ENCODE measurements at places on chromosomes 7 and 10.
A peak's percentile ranks its signal among the peaks of the same experiment; 100 is the strongest.

- DNase-seq = no peak
Measured at GRCh38 chr10:115043719-115044118, 49.4 kb upstream of the ATRNL1 start.

GRCh38 chr10:74977072-74977471 is 134.4 kb upstream of the SAMD8 start:
- no peak for DNase-seq

DNA sequence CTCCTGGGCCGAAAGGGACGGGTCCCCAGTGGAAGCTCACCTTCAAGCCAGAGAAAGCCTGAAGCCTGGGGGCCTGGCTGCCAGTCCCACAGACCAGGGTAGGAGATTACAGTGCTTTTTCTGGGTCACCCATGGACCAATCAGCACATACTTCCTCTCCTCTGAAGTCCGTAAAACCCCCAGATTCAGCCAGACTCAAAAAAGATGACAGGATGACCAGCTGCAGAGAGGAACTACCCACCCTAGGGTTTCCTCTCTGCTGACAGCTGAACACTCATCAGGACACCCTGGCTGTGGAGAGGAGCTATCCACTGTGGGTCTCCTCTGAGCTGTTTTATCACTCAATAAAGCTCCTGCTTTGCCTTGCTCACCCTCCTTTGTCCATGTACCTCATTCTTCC is 78.0 kb downstream of the SAMD9 start:
- DNase-seq = no peak

GRCh38 chr7:108094933-108095710 is 35.0 kb downstream of the LAMB4 start:
- no peak for DNase-seq

GRCh38 chr10:114662646-114663217 is 4.7 kb upstream of the ABLIM1 start:
- no peak for DNase-seq

GRCh38 chr7:37942934-37943610 is 22.6 kb downstream of the EPDR1 start:
- DNase-seq = no peak

GRCh38 chr7:12879139-12879538 is 191.7 kb downstream of the ARL4A start:
- DNase-seq = no peak

- DNase-seq = no peak
Measured at GRCh38 chr7:113209449-113210203, 91.3 kb upstream of the SMIM30 start.

DNA sequence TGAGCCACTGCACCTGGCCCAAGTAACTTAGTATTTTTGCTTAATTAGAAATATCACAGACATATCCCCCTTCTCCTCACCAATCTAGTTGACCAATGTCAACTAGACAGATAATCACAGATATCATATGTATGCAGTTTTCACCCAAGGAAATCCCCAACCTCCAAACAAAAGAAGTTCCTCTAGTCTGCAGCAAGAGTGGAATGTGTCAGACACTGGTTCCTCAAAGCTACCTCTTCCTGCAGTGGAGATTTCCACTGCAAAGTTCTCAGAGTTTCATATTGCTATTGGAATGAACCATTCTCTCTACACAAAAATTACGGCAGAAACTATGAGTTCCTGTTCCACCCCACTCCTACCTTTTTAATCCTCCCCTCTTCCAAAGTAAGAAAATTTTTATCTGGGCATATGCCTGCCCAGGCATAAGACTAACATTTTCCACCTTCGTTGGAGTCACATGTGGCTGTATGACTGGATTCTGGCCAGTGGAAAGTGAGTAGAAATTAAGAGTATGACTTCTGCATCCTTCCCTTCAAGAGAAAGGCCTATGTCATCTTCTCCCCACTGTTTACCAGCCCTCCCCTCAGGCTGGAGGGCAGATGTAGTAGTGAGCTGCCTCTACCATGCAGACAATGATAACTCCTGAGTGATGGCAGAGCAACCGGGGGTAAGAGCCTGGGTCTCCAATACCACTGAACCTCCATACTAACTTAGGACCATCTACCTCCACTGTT is 103.0 kb downstream of the MYOF start:
- DNase-seq = no peak

GRCh38 chr10:103382769-103383168 is 13.5 kb downstream of the ATP5MK start:
- no peak for DNase-seq

DNA sequence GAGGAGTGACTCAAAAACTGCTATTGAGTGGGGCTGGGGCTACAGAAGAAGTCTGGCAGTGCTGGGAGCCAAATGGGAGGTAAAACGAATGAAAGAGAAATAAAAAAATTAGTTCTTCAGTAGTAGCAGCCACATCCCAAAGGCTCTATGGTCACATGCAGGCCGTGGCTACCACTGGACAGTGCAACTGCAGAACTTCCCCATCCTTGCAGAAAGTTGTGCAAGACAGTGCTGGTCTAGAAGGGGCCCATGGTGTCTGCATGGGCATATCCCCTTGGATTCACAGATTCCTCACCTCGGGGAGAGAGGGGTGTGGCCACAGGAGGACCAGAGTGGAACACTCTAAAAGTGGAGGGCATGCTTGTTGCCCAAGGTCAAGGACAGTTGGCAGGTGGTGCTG is 47.6 kb downstream of the RPS24 start:
- no peak for DNase-seq

- peak; percentile 30 for DNase-seq
Measured at GRCh38 chr7:7761340-7761973, 43.0 kb upstream of the RPA3 start.

DNA sequence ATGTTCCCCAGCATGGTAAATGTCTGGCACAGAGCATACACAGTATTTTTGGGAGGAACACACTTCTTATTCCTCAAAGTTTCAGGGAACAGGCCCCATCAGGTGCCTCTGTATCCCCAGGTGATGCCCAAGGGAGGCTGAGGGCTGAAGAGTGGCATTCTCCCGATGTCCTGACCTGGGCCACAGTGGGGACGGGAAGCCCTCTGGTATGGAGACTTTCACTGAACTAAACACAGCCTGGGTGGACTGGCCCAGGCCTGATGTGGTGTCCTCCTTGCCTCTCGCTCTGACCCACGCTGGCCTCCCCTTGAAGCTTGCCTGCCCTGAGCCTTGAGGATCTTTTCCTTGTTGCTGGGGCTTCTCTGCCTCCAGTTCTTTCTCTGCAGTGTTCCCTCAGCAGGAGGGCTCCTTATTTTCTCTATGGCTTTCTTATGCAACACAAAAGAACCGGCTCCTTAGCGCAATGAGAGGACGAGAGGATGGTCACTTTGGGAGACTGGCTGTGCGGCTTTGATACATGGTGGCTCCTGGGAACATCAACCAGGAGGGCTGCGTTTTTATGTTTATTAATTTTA is 157.5 kb upstream of the TNS3 start:
- DNase-seq = no peak

DNA sequence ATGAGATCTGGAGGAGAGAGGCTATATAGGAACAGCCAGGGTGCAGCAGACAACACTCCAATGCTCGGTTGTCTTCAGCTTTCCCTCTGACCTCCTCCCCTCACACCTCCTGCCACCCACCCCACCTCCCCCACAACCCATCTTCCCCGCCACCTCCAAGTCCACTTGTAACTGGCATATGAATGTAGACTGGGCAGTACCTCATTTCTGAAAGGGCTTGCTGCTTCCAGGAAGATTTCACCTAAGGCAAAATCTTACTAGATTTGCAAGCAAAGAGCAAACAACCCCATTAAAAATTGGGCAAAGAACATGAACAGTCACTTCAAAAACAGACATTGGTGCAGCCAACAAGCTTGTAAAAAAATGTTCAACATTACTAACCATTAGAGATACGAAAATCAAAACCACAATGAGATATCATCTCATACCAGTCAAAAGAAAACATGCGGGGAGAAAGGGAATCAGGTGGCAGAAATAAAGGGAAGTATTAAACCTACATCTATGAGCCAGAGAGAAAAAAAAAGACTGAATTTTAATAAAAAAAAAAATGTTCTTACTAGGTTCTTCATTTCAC is 164.6 kb upstream of the C1GALT1 start:
- no peak for DNase-seq

GRCh38 chr7:17580141-17580540 is 281.7 kb downstream of the AHR start:
- no peak for DNase-seq

DNA sequence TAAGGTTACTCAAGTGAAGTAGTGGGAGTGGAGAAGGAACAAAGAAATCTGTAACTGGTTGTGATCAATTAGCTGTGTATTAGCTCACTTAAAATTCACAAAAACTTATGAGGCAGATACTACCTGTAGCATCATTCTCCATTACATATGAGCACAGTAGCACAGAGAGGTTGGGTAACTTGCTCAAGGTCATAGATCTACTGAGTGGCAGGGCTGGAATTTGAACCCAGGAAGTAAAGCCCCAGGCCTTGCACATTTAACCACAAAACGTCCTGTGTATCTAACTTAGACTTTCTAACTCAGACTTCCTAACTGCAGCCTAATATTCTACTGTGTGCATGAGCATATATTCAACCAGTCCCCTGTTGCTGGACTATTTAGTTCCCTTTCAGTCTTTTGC is 5.6 kb upstream of the SLF2 start:
- DNase-seq = no peak

- no peak for DNase-seq
Measured at GRCh38 chr10:4257939-4258465, 473.0 kb upstream of the KLF6 start.

DNA sequence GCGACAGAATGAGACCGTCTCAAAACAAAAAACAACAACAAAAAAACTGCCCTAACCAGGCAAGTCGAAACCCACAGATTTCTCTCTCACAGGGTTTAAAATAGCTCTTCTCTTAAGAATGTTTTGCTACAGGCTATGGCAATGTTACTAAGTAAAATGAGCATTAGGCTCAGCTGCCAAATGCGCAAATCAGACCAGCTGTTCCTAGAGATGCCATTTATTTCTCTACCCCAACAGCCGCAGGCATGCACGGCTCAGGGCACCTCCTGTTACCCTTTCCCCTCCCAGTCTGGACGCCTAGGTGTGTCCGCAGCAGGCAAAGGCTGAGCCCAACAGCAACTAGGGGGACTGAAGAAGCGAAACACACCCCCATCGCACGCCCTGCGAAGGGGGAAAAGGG is 168.3 kb upstream of the MBL2 start:
- DNase-seq = no peak

DNA sequence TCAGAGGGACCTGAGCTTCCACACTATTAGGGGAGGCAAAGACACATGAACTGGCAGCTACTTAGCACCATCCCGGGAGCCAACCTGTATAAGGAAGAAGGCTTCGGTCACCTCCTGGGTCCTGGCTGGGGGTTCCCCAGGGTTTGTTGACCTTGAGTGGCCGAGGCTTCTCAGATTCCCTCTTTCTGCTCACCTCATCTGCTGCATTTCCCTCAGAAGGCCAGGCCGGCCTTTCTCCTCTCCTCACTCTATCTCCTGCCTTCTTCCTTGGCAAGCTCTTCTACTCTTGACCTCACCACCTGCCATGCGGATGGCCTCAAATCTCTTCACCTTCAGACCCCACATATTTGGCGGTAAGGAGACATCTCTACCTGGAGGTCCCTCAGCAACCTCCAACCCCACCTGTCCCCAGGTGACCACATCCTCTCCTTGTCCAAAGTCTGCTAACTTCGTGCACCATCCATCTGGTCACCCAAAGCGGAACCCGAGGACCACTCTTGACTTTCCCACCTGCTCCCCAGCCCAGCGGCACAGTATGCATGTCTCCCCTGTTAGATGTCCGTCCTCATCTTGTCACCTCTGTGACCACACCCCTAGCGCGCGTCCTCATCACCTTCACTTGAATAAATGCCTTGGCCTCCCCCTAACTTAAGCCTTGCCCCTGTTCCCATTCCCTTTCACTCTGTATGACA is 133.8 kb upstream of the UNC5B start:
- DNase-seq = no peak

GRCh38 chr10:7788639-7789286 is 786 bp downstream of the ATP5F1C start:
- DNase-seq = no peak

- no peak for DNase-seq
Measured at GRCh38 chr7:156984174-156984891, 26.1 kb downstream of the MNX1 start.

DNA sequence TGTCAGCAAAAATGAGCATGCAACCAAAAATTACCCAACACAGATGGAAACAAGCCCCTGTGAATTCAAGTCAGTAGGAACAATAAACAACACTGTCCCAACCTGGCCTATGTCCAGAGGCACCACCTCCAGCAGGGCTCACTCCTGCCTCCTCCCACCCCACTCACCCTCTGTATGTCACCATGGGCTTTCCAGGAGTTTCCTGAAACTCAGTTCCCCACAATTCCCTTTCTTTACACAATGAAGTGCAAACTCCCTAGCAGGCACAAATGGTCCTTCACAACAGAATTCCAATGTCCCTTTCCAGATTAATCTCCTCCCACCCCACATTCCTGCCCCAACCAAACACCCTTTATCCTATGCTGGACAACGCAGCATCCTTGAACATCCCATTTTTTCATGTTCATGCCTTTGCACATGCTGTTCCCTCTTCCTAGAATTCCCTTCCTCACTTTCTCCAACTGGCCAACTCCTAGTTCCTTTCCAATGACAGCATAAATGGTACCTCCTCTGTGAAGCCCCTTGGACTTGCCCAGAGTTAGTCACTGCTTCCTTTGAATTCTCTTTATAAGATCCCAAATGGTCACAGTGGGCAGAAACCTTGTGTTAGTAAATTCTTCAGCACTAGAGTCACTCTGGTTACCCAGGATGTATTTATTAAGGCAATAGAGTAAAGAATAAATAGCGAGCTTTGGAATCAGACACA is 157.5 kb downstream of the SLIT1 start:
- no peak for DNase-seq

GRCh38 chr10:71232089-71232998 is 20.0 kb downstream of the UNC5B start:
- DNase-seq = no peak

DNA sequence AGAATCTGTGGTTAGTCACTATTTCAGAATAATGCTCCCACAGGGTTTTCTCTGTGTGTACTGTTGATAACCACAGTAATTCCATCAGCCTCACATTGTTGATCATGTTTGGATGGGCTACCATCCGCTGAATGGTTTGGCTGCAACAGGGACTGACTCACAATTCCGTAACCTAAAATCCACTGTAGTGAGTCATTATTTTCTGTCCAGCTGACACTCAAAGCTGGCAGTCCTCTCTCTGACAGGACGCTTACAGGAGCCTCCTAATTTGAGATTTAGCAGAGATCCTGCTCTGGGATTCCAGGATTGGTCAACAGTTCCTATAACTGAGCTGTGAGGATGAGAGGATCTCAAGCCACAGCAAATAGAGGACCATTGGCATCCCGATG is 32.7 kb downstream of the VWA2 start:
- DNase-seq = no peak

- no peak for DNase-seq
Measured at GRCh38 chr10:51031950-51032349, 42.3 kb upstream of the PRKG1 start.

Measured in CD4-positive, alpha-beta T cell treated with Interleukin-6 at 100 ng/mL for 8 hours (primary cell).